ENCODE measurements at places on chromosomes 3 and 15. TPM values are rescaled to one million over a fixed set of nuclear protein-coding genes. Genes with fewer than 3 reads are reported as not detected.

DNA sequence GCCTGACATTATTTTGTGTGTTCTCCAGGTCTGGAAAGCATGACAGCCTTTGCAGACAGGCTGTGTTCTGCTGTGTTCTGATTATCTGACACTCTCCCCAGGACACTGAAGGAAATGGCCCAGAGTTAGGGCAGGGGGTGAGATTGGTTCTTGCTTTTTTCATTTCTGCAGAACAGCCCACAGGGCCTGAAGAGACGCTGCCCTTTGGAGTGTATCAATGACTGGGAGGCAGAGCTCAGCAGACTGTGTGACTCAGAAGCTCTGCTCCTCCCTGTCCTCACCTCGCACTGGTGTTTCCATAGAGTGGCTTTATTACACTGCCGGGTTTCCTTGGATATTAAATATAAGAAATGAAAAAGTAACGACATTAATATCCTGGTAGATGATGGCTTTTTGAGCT, 523.6 kb downstream of the NTRK3 start:
- no peak for DNase-seq
- no peak overlapping the region for H3K27ac ChIP-seq
- H3K4me3 ChIP-seq: no peak overlapping the region
- no peaks in the 10 kb centered on the region for H3K36me3 ChIP-seq
- H3K4me1 ChIP-seq: peaks cover 7% of the 10 kb centered on the region

DNA sequence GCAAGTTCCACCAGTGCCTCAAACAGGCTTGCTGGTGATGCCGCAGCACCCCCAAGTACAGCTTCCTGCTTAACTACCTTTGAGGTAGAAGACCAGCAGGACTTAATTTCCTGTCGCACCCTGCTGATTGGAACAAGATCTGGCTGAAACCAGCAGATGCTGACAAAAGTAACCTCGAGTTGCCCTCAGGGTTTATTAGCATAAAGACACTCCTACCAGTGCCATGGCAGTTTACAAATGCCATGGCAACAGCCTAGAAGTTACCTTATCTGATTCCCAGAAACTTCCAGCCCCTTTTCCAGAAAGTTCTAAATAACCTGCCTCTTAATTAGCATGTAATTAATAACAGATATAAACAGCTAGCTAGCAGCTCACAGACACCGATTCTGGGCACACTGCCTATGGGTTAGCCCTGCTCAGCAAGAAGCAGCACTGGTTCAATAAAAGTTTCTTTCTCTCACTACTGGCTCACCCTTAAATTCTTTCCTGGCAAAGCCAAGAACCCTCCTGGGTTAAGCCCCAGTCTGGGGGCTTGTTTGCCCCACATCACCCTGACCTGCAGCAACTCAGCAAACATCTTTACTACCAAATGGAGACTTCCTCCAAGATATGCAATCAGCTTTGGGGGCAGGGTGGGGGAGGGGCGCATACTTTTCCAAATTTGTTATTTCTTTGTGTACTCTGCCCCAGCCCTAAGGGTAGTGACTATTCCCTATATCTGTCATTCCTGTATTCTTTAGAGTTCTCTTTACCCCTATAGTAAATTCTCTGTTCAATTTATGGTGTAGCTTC, 54.2 kb downstream of the MAP4 start:
- H3K36me3 ChIP-seq: no peaks in the 10 kb centered on the region
- H3K27ac ChIP-seq: peak overlapping the region; percentile 84

DNA sequence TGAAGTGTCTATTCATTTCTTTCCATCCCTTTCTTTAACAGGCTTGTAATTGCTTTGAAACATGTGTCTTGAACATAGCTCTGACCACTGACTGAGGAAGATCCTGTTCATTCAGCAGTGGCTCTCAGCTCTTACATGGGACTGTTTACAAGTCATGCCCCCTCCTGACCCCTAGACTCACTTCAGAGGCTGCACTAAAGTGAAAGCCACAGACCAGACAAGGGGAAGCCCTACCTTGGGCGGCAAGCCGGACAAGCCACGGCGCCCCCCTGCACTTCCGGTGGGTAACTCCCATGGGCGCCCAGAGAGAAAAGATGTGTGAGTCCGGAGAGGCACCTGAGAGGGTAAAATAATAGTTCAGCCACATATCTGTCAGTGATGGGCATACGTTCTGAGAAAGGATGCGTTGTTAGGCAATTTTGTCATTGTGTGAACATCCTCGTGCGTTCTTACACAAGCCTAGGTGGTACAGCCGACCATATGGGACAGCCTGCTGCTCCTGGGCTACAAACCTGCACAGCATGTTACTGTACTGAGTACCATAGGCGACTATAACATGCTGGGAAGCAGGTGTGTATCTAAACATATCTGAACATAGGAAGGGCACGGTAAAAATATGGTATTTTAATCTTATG, 116.2 kb downstream of the CHSY1 start:
- H3K27me3 ChIP-seq: no peaks in the 10 kb centered on the region
- H3K27ac ChIP-seq: peak overlapping the region; percentile 32
- H3K4me3 ChIP-seq: no peak overlapping the region
- peaks cover 23% of the 10 kb centered on the region for H3K4me1 ChIP-seq
- no peaks in the 10 kb centered on the region for H3K36me3 ChIP-seq

PEX11A gene
- 0.37 TPM for total RNA-seq

CX3CR1 gene
- total RNA-seq: 0.65 TPM

GRCh38 chr3:78976200-78976599, 791.6 kb downstream of the ROBO1 start:
- no peak overlapping the region for H3K4me3 ChIP-seq
- H3K27me3 ChIP-seq: no peaks in the 10 kb centered on the region
- no peak overlapping the region for H3K27ac ChIP-seq
- no peak for DNase-seq

DNA sequence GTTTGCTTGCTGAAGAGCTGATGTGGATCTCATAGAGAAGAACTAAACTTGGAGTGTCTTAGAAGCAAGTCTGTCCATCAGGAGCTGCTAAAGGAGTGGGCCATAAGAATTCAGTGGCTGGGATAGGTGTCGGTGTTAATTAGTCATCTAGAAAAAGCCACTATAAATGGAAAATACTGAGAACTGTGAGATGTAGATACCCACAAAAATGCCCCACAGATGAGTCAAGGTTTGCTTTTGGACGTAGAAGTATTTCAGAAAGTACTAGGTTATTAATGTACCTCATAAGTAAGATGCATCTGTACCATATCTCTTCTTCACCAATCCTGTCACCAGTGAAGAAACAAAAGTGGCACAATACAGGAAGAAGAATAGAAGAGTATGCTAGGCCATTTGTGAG, 530.9 kb upstream of the TGFBR2 start:
- no peak overlapping the region for H3K27ac ChIP-seq
- DNase-seq: no peak
- H3K4me1 ChIP-seq: no peaks in the 10 kb centered on the region
- H3K27me3 ChIP-seq: no peaks in the 10 kb centered on the region

DNA sequence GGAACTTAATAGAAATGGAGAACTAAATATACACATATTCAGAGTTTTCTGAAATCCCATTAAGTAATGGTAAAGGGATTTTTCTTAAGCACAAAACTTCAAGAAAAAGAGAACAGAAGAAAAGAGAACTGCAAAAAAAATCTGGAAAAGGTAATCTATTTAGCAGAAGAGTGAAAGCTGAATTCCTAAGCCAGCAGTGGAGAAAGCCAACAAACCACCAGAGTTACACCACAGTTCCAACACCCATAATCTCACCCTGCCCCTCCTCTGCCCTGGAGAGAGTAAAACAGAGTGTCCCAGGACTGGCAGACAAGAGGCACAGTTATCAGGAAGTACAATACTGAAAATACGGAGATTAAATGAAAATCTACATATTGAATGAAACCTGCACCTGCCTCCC, 29.4 kb downstream of the TP53BP1 start:
- H3K27me3 ChIP-seq: no peaks in the 10 kb centered on the region
- peaks cover 3% of the 10 kb centered on the region for H3K4me1 ChIP-seq
- H3K27ac ChIP-seq: no peak overlapping the region

GRCh38 chr3:9638155-9638554, 11.2 kb upstream of the MTMR14 start:
- peaks cover 18% of the 10 kb centered on the region for H3K27me3 ChIP-seq
- no peak overlapping the region for H3K27ac ChIP-seq
- no peak for DNase-seq
- H3K4me3 ChIP-seq: no peak overlapping the region
- no peaks in the 10 kb centered on the region for H3K36me3 ChIP-seq

GP5 gene
- total RNA-seq: 4.0 TPM

NRG4 gene
- total RNA-seq: not detected

LRRN1 gene
- not detected for total RNA-seq

XCR1 gene
- 0.08 TPM for total RNA-seq

DNA sequence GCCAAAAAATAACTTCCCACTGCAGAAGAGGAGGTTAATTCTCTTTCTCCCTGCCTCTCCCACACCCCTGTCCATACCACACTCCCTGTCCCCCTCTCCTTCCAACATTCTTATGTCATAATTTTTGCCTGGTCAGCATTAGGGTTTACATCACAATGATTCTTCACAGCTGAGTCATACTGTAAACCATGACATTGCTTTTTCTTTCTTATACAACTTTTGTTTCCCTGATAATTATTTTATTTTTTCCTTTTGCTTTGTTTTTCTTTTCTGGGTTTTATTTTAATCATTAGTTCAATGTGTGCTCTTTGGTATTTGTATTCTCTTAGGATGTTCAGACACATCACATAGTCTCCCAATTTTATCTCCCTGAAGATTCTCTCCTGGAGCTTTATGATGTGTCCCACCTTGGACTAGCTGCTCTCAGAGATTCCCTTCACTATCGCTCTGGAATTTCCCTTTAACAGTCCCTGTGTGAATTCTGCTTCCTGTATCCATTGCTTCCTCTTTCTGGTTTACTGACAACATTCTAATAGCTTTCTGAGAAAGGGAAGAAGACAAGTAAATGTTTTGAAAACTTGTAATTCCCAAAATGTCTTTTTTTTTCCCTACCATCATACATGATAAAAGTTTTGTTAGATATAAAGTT, 70.7 kb downstream of the SOX2 start:
- no peaks in the 10 kb centered on the region for H3K4me1 ChIP-seq
- H3K4me3 ChIP-seq: no peak overlapping the region
- no peaks in the 10 kb centered on the region for H3K36me3 ChIP-seq
- H3K27me3 ChIP-seq: no peaks in the 10 kb centered on the region
- DNase-seq: no peak

DNA sequence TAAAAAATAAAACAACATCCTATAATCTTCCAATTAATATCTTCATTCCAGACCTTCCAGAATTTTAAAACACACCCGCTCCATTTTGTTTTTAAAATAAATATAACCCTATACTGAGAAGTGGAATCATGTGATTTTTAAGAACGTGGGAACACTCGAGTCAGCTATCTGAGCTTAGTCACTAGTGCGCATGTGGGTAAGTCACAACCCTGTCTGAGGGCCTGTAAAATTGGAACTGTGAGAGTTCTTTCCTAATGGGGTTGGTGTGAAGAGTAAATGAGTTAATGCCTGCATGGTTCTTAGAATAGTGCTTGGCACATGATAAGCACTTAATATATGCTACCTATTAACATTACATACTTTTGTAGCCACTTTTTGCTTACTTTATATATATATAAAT, 19.9 kb upstream of the POLR2M start:
- peaks cover 3% of the 10 kb centered on the region for H3K36me3 ChIP-seq
- H3K4me3 ChIP-seq: no peak overlapping the region
- H3K27ac ChIP-seq: no peak overlapping the region
- no peaks in the 10 kb centered on the region for H3K4me1 ChIP-seq
- H3K27me3 ChIP-seq: peaks cover 4% of the 10 kb centered on the region

GRCh38 chr3:136250903-136251460, 842 bp downstream of the PCCB start:
- no peak for DNase-seq
- H3K36me3 ChIP-seq: peaks cover 5% of the 10 kb centered on the region
- H3K4me3 ChIP-seq: peak overlapping the region; percentile 88
- peaks cover 22% of the 10 kb centered on the region for H3K4me1 ChIP-seq
- H3K27me3 ChIP-seq: no peaks in the 10 kb centered on the region

- peaks cover 6% of the 10 kb centered on the region for H3K27me3 ChIP-seq
- DNase-seq: no peak
- no peaks in the 10 kb centered on the region for H3K36me3 ChIP-seq
- peak overlapping the region; percentile 1 for H3K27ac ChIP-seq
Observed at GRCh38 chr3:11734-12133, 184.8 kb upstream of the CHL1 start.

- no peak for DNase-seq
- H3K4me3 ChIP-seq: no peak overlapping the region
- H3K4me1 ChIP-seq: no peaks in the 10 kb centered on the region
Observed at GRCh38 chr3:54987719-54988118, 59.9 kb upstream of the LRTM1 start.

- no peaks in the 10 kb centered on the region for H3K4me1 ChIP-seq
- peaks cover 8% of the 10 kb centered on the region for H3K36me3 ChIP-seq
- no peak overlapping the region for H3K4me3 ChIP-seq
- H3K27me3 ChIP-seq: peaks cover 54% of the 10 kb centered on the region
- no peak overlapping the region for H3K27ac ChIP-seq
Observed at GRCh38 chr15:91209726-91210125, 109.7 kb downstream of the SV2B start.

Measured in T-helper 17 cell (primary cell).